ENCODE measurements at places on chromosomes 2 and 18.

DNA sequence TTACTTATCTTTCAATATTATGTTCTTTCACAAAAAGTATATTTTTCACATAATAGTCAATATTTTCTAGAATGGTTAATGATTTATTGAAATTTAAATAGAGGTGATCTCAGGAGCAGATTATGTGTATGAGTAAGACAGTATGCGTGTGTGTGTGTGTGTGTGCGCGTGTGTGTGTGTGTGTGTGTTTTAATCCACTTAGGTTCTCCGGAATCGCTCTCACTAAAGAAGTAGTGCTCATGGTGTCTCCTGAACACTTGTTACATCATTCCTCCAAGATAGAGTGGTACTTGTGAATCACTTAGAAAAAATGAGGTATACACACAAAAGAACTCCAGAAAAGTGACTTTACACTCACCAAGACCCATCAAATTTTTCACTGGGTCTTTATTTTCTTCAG is 91.0 kb upstream of the KCNH7 start:
- no peak for DNase-seq

- DNase-seq = no peak
Measured at GRCh38 chr2:203688798-203689197, 17.6 kb upstream of the CD28 start.

- DNase-seq = no peak
Measured at GRCh38 chr2:2735041-2735440, 404.0 kb upstream of the MYT1L start.

DNA sequence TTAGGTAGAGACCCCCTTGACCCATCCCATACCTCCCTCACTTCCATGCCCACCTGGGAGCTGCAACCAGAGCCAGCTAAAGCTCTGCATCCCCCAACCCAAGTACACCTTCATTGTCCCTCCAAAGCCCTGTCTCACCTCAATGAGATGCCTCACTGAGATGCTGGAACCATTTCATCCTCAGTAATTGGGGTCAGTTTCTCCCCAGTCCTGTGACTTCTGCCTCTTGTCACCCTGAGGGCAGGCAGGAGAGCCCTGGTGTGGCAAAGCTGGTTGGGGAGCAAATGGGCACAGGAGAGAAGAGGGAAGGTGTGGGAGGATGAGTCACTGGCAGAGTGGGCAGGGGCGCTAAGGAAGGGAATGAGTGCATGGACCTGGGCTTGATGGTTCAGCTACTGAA is 27.9 kb upstream of the NT5DC4 start:
- peak; percentile 24 for DNase-seq

DNA sequence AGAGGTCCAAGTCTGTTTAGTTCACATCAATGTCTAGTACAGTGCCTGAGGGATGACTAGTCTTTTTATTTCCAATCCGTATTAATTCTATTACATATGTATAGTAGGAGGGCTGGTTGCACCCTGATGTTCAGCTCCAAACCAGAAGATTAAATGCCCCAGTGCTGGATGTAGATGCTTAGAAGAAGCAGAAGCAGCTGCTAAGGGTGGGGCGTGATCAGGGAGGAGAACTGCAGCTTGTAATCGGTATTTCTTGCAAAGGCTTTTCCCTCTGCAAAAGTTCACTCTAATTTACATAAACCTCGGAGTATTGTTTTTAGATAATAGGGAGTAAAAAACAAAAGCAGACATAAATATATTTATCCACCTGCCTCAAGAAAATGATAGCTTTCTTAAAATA is 145.3 kb upstream of the ITGA4 start:
- DNase-seq = no peak

DNA sequence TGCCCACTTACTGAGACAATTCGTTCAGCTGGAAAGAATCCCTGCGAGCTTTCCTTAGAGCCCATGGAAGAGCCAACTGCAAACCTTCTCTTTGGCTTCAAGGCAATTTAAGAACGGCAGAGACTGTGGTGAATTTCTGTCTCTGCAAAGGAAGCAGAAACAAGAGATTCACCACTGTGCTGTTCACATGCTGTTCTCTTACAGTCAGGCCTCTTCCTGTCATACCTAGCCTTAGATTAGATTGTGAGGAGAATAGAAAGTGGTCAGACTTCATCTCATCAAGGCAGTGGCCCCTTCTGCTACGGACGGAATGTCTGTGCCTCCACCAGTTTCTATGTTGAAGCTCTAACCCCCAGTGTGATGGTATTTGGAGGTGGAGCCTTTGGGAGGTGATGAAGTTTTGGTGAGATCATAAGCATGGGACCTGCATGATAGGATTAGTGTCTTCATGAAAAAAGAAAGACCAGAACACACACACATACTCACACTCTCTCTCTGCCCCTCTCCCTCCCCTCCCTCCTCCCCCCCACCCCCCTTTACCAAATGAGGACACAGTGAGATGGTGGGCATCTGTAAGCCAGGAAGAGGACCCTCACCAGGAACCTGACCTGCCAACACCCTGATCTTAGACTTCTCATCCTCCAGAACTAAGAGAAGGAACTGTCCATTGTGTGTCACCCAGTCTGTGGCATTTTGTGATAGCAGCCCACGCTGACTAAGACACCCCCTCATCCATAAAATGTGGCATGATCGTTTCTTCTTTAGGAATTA is 45.6 kb upstream of the NRP2 start:
- no peak for DNase-seq

GRCh38 chr2:5290900-5291546 is 401.2 kb upstream of the SOX11 start:
- no peak for DNase-seq

- no peak for DNase-seq
Measured at GRCh38 chr2:190663348-190663747, 14.5 kb downstream of the NAB1 start.

DNA sequence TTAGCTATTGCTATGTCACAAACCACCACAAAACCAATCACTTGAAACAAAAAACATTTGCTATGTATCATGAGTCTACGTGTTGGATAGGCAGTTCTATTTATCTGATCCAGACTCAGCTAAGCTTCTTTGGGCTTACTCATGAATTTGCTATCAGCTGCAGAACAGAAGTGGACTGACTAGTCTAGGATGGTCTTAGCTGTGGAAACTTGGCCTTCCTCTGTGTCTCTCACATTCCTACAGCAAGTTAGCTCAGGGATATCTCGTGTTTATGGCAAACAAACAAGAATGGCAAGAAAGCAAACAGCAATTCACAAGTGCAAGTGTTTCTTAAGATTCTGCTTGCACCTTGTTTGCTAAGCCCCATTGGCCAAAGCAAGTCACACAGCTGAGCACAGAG is 288.0 kb upstream of the TNP1 start:
- no peak for DNase-seq

DNA sequence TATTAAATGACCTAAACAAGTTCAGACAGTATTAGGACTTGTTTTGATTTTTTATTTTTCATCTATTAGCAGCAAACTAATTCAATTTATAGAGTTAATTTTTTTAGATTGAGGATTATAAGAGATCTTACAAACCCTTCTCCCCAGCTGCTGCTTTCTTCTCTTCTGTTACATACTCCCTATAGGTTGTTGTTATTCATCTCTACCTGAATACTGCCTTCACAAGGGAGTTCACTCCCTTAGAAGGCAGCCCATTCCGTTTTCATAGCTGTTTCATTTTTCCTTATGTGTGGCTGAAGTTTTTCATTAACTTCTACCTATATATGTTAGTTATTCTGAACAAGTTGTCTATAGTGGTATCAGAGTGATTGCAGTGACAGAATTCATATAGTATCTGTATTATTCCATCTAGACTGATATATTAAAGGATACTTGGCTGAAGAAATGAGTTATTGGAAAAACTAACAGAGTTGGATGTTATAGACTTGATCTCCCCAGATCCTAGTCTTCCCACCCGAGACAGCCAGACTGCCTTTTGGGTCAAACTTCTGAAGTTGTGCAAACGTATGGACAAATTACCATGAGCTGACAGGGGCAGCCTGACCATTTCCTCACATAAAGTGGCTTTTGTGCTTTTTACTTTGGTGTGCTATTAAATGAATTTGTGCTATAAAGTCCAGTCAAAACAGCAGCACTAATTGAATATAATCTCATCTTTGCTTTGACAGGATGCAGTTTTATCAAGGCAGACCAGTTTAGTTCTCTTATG is 8.7 kb downstream of the GLS start:
- DNase-seq = no peak
